ENCODE measurements at places on chromosomes 11 and 22.

DNA sequence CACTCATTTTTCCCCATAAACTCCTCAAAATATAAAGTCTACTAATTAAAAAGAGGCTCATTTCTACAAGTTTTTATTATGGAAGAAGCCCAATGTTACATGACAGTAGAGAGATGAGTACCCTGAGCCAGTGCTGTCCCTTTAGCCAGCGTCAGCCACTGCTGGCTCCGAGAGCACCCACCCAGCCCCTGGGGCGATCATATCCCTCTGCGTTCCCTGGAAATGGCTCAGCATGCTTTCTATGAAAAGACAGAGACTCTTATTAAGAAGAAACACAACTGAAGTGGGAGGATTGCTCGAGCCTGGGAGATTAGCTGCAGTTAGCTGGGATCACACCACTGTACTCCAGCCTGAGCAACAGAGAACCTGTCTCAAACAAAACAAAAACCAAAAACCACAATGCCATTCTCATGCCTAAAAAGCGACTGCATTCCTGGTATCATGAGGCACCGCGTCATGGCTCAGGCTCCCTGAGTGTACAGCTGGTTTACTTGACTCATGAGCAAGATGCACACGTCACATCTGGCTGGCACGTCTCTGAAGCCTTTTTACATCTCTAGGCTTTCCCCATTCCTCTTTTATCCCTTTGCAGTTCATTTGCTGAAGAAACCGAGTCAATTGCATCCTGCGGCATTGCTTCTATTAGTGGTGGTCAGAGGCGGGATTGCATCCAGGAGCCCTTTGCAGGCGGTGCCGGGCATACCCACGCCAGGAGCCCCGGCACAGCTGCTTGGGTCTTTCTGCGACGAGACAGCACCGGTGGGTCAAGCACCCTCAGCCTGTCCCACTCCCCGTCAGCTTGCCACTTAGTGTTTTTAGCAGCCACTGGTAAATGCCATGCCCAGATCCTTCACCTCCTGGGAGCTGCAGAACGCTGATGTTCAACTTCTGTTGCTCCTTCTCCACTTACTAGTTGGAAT, 119.9 kb downstream of the CTTN start:
- no peak for DNase-seq

GRCh38 chr22:32803738-32804435, 2.4 kb downstream of the TIMP3 start:
- no peak for DNase-seq

GRCh38 chr11:112881461-112881860, 79.8 kb upstream of the NCAM1 start:
- DNase-seq = no peak

GRCh38 chr11:104343578-104343977, 179.6 kb upstream of the PDGFD start:
- DNase-seq = no peak

DNA sequence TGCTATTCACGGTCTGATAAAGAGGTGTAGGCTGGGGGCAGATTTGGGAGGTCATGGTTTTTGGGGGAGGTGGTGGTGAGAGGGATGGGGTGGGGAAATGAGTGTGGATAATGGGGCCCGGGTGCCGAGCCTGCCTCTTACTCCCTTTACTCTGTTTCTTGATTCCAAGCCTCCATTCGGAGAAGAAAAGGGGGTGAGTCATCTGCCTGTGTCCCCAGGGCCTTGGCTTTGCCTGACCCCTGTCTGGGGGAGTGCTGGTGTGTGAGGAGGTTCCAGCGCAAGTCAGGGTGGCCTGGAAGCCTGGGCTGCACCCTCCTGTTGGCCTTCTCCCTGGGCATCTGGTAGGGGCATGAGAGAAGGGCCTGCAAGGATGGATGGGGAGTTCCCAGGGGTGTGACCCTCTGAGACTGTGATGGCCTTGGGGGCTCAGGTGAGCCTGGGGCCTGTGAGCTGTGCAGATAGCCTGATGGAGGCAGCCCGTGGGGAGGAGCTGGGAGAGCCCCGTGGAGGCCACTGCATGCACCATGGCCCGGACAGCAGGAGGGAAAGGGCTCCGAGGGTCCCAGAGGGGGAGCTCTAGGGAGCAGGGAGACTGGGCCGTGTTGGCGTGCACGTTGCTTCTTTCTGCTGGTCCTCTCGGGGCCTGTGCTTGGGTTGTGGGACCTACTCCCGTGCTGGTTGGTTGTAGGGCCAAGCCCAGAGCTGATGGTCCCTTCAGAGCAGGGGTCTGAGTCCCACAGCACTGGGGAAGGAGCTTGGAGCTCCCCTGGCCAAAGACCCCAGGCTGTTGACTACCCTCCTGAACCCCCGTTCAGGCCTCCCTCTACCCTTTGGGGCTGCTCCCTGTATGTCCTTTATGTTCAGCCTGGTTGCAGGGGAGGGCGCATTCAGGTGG, 26.3 kb upstream of the ACR start:
- DNase-seq = no peak

GRCh38 chr22:35627267-35628041, 10.3 kb upstream of the MB start:
- DNase-seq = peak; percentile 57

DNA sequence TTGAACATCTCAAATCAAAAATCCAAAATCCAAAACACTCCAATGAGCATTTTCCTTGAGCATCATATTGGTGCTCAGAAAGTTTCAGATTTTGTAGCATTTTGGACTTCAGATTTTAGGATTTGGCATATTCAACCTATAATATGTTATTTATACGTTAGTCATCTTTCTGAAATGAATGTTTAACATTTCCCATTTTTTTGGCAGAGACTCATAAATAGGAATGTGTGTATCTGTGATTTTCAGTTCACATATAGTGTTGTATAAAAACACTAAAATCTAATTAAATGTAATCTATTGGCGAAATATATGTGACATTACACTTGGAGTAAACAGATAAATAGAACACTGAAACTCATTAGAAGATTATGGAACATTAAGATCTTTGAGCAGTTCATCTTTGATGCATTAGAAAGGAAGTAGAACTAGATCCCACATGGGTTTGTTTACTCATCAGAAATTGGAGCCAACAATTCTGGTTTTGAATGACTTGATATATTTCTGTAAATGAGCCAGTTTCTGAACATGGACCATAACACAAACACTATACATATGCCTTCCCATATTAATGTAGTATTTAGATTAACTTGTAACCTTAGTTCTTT, 153.1 kb downstream of the UVRAG start:
- DNase-seq = no peak

Data from CD4-positive, alpha-beta T cell treated with Interleukin-4 for 4 hours (primary cell).